Stimulated activated CD8-positive, alpha-beta memory T cell treated with anti-CD3 and anti-CD28 coated beads, Interleukin-2, amount 100 ng/mL, for 48 hours (primary cell): ENCODE measurements at places on chromosomes 11 and 22.

- DNase-seq, result no peak
These were observed 10.3 kb downstream of the KDM4E start for GRCh38 chr11:95035316-95035715.

GRCh38 chr11:43736502-43737200 is 56.1 kb downstream of the HSD17B12 start:
- no peak for DNase-seq

- DNase-seq, result no peak
These were observed 41.9 kb downstream of the SVIP start for GRCh38 chr11:22787551-22788162.

GRCh38 chr11:68878022-68878421 is 25.6 kb downstream of the MRPL21 start:
- no peak for DNase-seq

- no peak for DNase-seq
These were observed 119.1 kb upstream of the CD82 start for GRCh38 chr11:44446366-44446762.

DNA sequence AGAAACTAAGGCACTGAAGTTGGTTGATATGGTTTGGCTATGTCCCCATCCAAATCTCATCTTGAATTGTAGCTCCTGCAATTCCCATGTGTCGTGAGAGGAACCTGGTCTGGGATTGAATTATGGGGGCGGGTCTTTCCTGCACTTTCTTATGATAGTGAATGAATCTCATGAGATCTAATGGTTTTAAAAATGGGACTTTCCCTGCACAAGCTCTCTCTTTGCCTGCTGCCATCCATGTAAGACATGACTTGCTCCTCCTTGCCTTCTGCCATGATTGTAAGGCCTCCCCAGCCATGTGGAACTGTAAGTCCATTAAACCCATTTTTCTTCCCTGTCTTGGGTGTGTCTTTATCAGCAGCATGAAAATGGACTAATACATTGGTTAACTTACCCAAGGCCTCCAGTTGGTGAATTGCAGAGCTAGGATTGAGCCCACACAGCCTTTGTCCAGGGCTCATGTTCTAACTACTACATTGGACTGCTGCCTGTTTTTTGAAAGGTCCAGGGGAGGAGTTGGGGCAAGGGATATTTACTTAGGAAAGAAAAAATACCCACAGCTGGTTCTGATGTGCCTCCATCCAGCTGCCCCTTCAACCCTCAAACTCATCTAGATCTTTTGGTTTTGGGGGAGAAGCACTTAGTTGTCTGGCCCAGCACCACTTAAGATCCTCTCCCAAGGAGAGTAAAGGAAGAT is 107.8 kb upstream of the NAV2 start:
- no peak for DNase-seq

DNA sequence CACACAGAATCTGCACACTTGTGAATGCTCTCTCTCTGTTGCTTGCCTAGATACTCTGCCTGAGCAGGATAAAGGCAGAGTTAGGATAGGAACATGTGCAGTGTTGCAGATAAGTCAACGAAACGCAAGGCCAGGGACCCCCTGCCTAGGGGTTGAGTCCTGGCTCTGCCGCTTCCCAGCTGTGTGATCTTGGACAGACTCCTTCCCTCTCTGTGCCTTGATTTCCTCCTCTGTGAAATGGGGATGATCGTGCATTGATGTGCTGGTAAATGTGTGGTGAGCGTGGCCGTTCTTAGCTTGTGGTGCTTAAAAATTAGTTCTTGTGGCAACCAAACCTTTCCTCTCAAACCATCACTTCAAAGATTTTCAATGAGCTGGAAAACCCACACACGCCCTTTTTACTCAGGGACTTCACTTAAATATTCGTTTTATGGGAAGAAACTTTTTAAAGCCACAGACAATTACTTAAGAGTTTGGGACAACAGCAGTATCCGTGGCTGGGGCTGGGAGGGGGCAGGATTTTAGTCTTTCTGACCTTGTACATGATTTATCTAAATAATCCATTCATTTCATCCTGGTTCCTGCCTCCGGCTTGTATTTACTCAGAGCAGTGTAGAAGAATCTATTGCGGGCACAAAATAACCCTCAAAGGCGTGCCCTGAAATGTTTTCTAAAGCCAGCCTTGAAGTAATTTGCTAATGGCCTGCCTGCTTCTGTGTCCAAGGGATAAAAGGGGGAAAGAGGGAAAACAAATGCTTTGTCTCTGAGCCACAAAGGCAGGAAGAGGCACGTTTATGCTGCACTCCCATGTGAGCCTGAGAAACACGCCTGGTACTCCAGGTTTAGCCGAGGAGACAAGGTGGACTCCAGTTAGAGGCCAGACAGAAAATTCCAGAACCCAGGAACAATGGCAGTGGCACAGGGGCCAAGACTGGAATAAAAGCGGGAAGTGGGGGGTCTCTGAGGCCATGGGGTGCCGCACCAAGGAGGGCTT is 85.0 kb upstream of the CRYBB3 start:
- DNase-seq, result no peak

GRCh38 chr11:945986-946385 is 20.3 kb downstream of the AP2A2 start:
- DNase-seq, result no peak

DNA sequence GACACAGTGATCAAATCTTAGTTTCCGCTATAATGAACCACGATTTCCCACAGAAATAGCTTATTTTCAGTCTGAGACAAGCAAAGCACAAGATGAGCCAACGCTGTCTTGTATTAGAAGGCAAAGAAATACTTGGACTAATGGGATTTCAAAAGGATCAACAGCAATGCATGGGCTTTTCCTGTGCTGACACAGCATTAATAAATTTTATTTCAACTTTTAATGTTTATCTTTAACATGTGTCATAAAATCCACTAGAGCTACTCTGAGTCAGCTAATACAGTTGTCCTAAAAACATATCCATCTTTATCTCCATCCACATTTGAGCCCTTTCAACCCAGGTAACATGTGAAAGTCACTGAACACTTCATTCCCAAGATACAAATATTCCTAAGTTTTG is 15.5 kb upstream of the SLC25A17 start:
- DNase-seq, result no peak

DNA sequence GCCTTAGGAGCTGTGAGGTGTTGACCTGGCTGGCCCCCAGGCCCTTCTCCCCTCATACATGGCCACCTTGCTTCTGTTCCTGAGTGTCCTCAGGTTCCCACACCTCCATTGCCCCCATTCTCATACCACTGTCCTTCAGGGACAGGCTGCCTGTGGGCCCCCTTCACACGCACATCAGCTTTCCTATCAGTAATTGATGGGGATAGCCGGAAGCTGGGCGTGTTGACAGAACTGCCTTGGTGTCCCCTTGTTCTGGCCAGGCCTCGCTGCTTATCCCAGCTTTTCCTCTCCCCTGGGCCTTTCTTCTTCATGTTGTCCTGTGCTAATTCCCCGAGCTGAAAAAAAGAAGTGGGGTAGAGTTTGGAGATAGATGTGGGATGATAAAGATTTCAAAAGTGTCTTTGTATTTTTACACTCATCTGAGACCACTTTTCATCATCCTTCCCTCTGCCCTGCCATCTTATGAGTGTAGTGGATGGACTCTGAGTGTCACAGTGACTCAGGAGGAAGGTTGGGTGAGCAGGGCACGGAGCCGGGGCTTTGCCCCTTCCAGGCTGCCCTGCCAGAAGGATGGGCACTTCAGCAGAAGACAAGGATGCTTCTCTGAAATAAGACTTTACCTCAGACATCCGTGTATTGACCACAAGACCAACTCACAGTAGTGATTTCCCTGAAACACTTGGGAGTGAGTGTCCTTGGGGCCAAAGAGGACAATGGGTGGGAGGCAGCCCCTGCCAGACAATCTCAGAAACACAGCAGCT is 42.8 kb downstream of the MED15 start:
- DNase-seq, result no peak

DNA sequence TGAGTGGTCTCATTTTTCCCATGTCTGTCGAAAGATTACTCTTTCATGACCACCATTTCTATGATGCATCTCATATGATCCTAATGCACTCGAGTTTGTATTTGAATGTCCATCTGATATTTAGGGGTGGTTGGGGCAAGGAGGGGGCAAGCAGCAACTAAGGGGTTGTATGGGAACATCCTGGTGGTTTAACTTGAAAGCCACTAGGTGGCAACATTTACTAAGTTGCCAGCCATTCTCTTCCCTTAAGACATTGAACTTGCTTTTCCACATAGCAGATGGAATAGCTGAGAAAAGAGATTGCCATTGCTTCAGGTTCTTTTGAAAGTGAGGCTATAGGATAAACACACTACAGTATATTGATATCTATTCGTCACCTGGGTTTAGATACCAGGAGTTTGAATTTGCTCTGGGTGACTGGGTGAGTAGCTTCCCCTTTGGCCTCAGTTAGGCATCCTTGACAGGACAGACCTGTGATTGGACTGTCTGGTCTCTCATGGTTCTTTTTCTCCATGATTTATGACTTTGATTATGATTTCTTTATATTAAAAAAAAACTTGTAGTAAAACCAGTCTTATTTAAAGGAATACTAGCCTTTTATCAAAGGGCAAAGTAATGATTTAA is 32.4 kb downstream of the NF2 start:
- no peak for DNase-seq

DNA sequence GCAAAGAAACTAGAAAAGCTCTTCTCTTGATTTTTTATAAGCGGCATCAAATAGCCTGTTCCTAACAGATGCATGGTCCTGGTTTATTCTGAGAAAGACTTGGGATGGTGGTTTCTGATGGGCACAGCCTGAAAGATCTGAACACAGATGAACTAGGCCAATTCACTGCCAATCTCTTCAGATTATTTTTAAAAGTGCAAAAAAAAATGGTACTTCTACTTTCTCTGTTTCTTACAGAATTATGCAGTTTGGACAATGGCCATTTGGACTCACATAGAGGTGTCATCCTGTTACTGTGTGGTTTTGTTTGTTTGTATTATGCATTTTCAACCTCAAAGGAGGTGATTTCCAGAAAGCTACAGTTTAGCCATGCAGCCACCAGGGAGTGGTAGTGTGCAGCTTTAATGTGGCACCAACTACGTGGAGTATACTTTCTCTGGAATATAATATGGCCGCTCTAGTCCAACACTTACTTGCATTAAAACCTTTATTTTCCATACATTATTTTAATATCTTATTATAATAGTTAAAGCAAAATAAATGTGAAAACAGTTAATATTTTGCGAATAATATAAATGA is 469.8 kb upstream of the KIRREL3 start:
- DNase-seq, result no peak

GRCh38 chr11:108805030-108805429 is 140.2 kb downstream of the DDX10 start:
- no peak for DNase-seq

- DNase-seq, result no peak
These were observed 7.4 kb downstream of the CNTF start for GRCh38 chr11:58629857-58630256.

DNA sequence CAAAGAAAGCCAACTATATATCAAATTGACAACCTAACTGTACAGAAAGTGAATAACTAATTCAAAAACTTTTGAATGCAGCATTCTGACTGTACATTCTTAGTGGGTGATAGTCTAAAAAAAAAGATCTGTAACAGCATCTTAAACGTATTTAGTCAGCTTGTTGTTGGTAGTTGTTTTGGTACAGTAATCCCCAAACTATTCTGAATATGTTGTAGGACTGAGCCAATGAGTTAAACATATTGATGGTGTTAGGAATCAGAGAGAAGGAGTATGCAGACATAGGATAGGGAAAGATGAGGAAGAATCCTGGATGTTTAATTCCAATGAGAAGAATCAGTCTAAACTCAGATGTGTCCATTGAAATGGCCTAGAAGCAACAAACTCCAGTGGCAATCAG is 41.9 kb upstream of the KIRREL3 start:
- no peak for DNase-seq

- DNase-seq, result no peak
These were observed 69.4 kb upstream of the CLMP start for GRCh38 chr11:123264431-123264780.

- DNase-seq, result peak; percentile 91
These were observed 1.5 kb downstream of the PIK3IP1 start for GRCh38 chr22:31290494-31291471.

DNA sequence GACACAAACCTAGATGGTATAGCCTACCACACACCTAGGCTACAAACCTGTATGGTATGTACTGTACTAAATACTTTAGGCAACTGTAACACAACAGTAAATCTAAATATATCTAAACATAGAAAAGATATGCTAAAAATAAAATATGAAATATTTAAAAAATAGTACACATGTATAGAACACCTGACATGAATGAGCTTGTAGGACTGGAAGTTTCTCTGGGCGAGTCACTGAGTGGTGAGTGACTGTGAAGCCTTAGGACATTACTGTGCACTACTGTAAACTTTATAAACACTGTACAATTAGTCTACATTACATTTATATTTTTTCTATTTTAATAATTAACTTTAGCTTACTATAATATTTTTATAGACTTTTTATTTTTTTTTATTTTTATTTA is 1301.3 kb downstream of the FAM181B start:
- no peak for DNase-seq

DNA sequence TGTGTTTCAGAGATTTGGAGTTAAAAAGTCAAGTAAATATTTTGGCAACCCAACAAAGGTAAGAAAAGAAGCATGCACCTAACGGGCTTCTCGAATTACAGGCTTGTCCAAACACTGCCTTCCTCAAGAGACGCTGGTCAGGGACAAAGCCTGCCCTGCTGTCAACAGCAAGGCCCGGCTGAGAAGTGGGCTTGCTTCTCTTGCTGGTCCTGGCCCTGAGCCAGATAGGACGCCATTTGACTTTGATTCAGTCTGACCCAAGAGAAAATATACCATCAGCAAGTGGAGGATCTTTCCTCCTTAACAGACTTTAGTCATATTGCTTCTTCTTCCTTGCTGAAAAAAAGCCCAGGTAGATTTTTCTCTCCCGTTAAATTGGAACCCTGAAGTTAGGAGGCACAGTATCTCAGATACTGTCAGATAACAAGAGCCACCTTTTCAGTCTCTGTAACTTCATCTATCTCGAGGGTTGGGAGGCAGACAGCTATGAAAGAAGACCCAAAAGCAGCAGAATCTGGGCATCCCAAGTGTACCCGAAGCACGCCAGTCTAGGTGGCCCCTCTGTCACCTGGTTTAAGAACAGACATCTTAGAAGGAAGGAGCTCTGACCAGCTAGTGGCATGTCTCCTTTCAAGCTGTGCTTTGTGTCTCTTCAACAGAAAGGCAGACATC is 57.5 kb downstream of the C22orf31 start:
- no peak for DNase-seq

GRCh38 chr11:35029979-35030682 is 108.8 kb upstream of the CD44 start:
- DNase-seq, result no peak

GRCh38 chr11:6285019-6285418 is 25.4 kb downstream of the CCKBR start:
- no peak for DNase-seq

GRCh38 chr11:75792997-75793800 is 21.8 kb upstream of the UVRAG start:
- no peak for DNase-seq

DNA sequence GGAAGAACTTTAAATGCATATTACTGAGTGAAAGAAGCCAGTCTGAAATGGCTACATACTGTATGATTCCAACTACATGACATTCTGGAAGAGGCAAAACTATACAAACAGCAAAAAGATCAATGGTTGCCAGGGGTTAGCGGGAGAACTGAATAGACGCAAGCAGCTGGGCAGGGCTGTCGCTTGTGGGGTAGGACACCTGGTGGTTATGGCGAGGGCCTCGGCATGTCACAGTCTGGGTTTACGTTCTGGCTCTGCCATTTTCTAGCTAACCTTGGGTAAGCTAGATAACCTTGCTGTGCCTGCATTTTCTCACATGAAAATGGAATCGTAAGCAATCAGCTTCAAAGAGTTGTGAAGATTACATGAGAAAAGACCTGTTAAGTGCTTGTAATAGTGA is 55.2 kb upstream of the SYT13 start:
- DNase-seq, result no peak
